ENCODE measurements at places on chromosomes 12 and 14.

- no peak for DNase-seq
Observed at GRCh38 chr12:19694627-19695026, 255.3 kb downstream of the AEBP2 start.

- no peak for DNase-seq
Observed at GRCh38 chr12:56414401-56414800, 34.8 kb downstream of the TIMELESS start.

- DNase-seq: no peak
Observed at GRCh38 chr14:31232081-31232480, 24.5 kb upstream of the HECTD1 start.

- no peak for DNase-seq
Observed at GRCh38 chr12:90327793-90328743, 619.4 kb upstream of the ATP2B1 start.

- DNase-seq: no peak
Observed at GRCh38 chr12:123269896-123270213, 1.8 kb downstream of the CDK2AP1 start.

GRCh38 chr14:28999656-29000055 is 233.1 kb downstream of the FOXG1 start:
- no peak for DNase-seq

DNA sequence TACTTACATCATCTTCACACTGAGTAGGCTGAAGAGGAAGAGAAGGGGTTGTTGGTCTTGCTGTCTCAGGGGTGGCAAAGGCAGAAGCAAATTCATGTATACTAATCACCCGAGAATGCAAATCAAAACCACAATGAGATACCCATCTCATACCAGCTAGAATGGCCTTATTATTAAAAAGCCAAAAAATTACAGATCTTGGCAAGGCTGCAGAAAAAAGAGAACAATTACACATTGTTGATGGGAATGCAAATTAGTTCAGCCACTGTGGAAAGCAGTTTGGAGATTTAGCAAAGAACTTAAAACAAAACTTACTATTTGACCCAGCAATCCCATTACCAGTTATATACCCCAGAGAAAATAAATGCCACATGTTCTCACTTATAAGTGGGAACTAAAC is 154.9 kb downstream of the SEC23A start:
- DNase-seq: no peak

DNA sequence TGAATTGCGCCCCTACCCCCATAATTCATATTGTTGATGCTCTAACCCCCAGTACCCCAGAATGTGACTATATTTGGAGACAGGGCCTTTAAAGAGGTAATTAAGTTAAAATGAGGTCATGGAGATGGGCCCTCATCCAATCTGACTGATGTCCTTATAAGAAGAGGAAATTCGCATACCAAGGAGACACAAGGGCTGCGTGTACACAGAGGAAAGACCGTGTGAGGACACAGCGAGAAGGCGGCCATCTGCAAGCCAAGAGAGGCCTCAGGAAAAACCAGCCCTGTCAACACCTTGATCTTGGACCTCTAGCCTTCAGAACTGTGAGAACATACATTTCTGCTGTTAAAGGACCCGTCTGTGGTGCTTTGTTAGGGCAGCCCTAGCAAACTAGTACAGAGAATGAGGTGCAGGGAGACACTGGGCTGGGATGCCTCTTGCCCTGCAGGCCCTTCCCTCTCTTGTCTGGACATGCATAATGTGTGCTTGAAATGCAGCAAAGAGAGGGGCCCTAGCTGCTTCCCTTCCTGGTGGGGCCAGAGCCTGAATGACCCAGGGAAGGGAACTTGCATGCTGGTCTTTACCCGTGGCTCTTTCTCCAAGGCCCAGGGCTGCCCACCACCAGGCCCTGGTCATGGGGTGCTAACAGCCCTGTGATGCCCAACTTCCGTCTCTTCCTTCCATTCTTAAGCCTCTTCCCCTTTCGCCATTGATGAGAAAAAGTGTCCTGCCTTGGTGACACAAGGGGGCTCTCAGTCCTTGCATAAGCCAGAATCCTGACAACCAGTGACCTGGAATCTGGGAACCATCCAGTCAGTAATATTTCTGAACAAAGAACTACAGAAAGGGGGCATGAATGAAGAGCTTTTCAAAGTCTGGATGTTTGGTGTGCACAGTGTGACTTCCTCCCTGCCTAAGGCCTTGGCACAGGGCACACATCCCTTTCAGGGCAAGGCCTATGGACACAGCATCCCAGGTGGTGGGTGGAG is 50.0 kb upstream of the GPATCH2L start:
- no peak for DNase-seq

- no peak for DNase-seq
Observed at GRCh38 chr14:77529963-77530362, 31.3 kb upstream of the ISM2 start.

DNA sequence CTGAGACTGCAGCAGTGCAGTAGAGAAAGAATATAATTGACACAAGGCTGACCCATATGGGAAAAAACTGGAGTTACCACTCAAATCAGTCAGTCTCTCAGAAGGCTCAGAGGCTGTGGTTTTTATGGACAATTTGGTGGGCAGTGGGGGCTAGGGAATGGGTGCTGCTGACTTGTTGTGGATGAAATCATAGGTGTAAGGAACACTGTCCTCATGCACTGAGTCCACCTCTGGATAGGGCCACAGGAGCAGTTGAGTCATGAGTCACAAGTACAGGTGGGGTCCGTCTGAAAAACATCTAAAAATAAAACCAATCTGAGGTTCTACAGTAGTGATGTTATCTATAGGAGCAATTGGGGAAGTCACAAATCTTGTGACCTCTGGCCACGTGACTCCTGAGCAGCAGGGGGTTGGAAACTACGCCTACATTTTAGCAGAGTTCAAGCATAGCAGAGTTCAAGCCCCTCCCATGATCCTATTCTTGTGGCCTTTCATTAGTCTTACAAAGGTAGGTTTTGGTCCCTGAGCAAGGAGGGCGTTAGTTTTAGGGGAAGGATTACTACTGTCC is 18.1 kb upstream of the SGPP1 start:
- no peak for DNase-seq
